ENCODE measurements at places on chromosomes 12 and 14. TPM values are rescaled to one million over a fixed set of nuclear protein-coding genes. Genes with fewer than 3 reads are reported as not detected.

The PCK2 gene
- 4.6 TPM for total RNA-seq

The TAS2R9 gene
- total RNA-seq = not detected

The TMCC3 gene
- total RNA-seq = 10.9 TPM

The CCDC197 gene
- total RNA-seq = not detected

The KLHDC1 gene
- 14.9 TPM for total RNA-seq

The GALNT4 gene
- total RNA-seq = 12.5 TPM

The OR10A7 gene
- 0.42 TPM for total RNA-seq

The KRT74 gene
- total RNA-seq = 0.10 TPM

The MGAT2 gene
- total RNA-seq = 37.0 TPM

The SIX4 gene
- 0.10 TPM for total RNA-seq

The SLC10A1 gene
- not detected for total RNA-seq

The TMBIM6 gene
- 288 TPM for total RNA-seq

The TAS2R43 gene
- total RNA-seq = not detected
